ENCODE measurements at places on chromosomes 4 and X.

DNA sequence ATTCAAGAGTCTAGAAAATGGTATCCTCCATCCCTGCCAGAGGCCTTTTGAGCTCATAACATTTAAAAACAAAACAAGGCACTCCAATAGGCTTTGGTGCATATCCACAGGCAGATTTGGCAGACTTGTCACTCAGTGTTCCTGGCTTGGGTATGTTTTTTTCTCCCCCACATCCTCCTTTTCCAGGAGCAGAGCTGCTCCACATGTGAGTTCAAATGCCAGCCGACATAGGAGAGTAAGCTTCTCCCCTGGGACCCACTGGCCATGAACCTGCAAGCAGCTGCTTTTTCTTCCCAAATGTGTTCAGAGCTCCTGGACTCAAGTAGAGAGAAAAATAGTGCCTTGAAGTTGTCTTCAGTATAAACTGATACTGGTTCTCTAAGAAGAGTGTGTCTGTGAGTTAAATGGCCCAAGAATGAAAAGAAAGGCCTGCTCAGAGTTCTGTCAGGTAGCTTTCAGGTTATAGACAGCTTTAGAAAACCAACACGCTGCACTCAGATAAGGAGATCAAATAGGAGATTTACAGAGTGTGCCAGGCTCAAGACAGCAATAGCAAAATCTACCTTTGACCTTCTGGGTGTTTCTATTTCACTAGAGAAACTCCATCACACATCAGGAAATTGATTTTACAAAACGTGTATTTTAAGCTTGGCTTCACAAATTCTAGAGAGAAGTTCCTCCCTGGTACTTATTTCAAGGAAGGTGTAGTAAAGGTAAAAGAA, 162.5 kb upstream of the GALNT7 start:
- DNase-seq = no peak

GRCh38 chrX:2958199-2958598, 29.1 kb upstream of the ARSD start:
- DNase-seq = no peak

DNA sequence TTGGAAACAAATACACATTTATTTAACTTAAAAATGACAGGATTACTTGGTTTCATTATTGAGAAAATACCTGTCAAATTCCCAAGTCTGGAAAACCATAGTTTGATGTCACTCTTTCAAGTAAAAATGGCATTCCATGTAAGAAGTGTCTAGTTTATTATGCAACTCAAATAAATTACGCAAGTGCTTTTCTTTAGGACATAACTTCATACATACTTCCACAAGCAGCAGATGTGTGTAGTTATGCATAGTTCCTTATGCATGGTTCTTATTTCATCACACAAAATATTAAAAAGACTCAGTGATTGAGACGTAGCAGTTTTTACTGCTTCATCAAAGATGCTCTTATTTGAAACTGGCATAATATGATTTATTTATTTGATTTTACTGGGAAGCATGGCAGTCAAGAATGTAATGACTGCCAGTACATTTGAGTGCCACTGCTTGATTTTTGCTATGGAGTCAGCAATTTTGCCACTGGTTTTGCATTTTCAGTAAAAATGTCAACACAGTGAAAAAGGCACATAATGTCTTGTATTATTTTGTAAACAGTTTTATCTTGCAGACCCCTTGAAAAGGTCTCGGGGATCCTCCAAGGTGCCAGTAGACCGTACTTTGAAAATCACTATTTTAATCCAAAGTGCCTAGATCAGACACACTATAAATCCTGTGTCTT, 62.1 kb downstream of the CLCN3 start:
- no peak for DNase-seq

GRCh38 chr4:178856139-178856800, 1414.0 kb upstream of the AGA start:
- no peak for DNase-seq

- no peak for DNase-seq
Observed at GRCh38 chrX:115427861-115428410, 133.0 kb upstream of the PLS3 start.

- DNase-seq = no peak
Observed at GRCh38 chrX:66200050-66200664, 36.1 kb downstream of the HEPH start.

DNA sequence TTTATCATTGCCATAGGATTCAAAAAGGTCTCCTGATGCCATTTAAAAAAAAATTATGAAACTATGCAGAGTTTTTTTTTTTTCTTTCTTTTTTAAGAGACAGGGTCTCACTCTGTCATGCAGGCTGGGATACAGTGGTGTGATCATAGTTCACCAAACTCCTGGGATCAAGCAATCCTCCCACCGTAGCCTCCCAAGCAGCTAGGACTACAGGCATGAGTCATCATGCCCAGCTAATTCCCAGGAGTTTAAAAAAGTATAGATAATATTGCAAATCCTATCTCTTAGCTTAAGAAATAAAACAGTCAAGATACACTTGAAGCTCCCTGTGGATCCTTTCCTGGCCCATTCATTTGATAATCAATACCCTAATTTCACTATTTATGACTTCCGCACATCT, 58.6 kb upstream of the PRSS48 start:
- no peak for DNase-seq

GRCh38 chrX:74492720-74493201, 71.5 kb downstream of the SLC16A2 start:
- no peak for DNase-seq

DNA sequence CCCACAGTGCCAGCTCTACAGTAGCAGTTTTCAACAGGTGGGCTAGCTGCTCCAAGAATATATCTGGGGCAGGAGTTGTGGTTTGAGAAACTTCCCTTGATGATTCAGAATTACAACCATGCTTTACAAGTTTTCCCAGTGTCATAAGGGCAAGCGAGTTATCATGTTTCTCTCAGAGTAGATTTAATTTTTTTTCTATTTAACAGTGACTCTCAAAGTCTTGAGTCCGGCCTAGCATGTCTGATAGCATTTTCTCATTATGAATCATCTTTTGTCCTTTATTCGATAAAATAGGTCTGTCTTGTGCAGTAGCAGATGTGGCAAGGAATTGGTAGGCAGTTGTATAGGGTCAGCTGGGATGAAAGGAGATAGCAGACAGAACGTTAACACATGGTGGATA, 62.2 kb upstream of the SPANXD start:
- DNase-seq = no peak

DNA sequence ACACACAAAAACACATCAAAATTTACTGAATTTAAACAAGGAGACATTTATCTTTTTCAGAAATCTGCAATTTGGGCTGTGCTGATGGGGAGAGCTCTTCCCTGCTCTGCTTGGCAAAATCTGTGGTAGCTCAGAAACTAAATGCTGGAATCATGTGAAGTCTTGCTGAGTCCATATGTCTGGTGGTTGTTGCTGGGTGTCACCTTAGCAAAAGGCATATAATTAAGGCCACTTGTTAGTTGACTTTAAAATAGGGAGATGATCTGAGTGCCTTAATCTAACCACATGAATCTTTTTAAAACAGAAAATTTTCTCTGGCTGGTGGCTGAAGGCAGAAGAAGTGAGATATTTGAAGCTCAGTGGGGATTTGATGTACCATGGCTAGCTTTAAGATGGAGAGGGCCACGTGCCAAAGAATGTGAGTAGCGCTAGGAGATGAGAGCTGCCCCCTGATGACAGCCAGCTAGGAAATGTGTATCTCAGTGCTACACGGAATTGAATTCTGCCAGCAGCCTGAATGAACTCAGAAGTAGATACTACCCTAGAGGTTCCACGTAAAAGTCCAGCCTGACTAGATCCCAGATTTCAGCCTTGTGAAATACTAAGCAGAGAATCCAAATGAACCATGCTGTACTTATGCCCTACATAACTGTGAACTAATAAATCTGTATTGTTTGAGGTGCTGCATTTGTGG, 7.6 kb upstream of the GUF1 start:
- DNase-seq = no peak

GRCh38 chrX:66638591-66639500, at the start of gene EDA2R:
Gene EDA2R (minus strand): TSS chrX:66639078. CDS start chrX:66616020, 23,058 bp downstream.
- DNase-seq = no peak

GRCh38 chrX:153928846-153929245, 2.8 kb upstream of the ARHGAP4 start:
- DNase-seq = no peak

- no peak for DNase-seq
Observed at GRCh38 chr4:55442541-55442940, 46.8 kb downstream of the TMEM165 start.

DNA sequence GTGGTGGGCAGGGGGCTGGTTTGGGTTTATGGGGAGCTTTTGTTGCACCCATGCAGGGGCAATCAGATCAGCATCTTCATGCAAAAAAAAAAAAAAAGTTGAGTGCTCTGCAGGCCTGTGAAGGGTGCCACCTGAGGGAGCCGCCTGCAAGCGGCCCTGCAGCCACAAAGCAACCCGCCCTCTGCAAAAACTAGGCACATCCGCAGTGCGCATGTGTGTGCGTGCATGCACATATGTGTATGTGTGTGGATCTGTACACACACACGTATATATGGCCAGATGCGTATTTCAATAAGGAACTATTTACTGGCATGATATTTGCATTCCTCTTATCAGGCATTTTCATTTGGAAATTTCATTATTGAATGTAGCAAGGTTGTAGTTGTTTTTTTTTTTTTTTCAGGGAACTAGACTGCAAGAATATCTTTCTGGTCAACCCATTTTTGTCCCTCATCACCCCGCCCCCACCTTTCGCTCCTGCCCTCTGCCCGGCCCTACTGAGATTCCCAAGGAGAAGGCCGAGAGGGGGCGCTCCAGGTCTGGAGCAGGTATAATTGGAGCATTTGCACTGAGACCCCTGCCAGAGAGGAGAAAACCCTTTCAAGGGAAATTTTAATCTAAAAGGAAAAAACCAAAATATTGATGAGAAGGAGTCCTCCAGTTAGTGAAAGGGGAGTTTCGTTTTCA, 18.1 kb downstream of the CCNQ start:
- no peak for DNase-seq

- no peak for DNase-seq
Observed at GRCh38 chr4:145484225-145484846, 2.7 kb downstream of the SMAD1 start.

Measured in activated gamma-delta T cell treated with Interleukin-2 at 50 U/mL for 16 hours (primary cell).